WTC11 (cell line): ENCODE measurements at places on chromosomes 6 and 20. TPM values are rescaled to one million over a fixed set of nuclear protein-coding genes. Genes with fewer than 3 reads are reported as not detected.

PXDC1 gene
- total RNA-seq = 3.3 to 4.4 TPM (median 3.9 TPM) in 3 replicates

PNPLA1 gene
- not detected in 3 replicates for total RNA-seq

GPR63 gene
- 7.4 to 7.8 TPM (median 7.8 TPM) in 3 replicates for total RNA-seq

BPIFB2 gene
- 0.09 TPM in 3 replicates for total RNA-seq

KCNQ5 gene
- total RNA-seq = 1.5 to 2.0 TPM (median 1.7 TPM) in 3 replicates

PEX7 gene
- 9.8 to 12.1 TPM (median 11.8 TPM) in 3 replicates for total RNA-seq

SOX18 gene
- 0.73 to 0.81 TPM (median 0.80 TPM) in 3 replicates for total RNA-seq

MED20 gene
- 37.5 to 42.4 TPM (median 38.9 TPM) in 3 replicates for total RNA-seq

ATP5F1E gene
- total RNA-seq = 41.1 to 44.8 TPM (median 43.0 TPM) in 3 replicates

OR2H2 gene
- not detected in 3 replicates for total RNA-seq

COL20A1 gene
- total RNA-seq = 0.55 to 1.3 TPM (median 1.1 TPM) in 3 replicates

TBPL1 gene
- total RNA-seq = 39.8 to 44.0 TPM (median 42.1 TPM) in 3 replicates

PAX1 gene
- total RNA-seq = not detected in 3 replicates

POLR1C gene
- 32.8 to 46.6 TPM (median 34.2 TPM) in 3 replicates for total RNA-seq

WFDC10B gene
- total RNA-seq = 0.42 to 0.62 TPM (median 0.53 TPM) in 3 replicates

GSTA2 gene
- total RNA-seq = 0.14 TPM in 1 of 3 replicates, not detected in the others

SSTR4 gene
- not detected in 3 replicates for total RNA-seq

PAK5 gene
- 0.31 to 0.53 TPM (median 0.48 TPM) in 3 replicates for total RNA-seq

KIF13A gene
- 27.8 to 32.7 TPM (median 27.8 TPM) in 3 replicates for total RNA-seq

TRDN gene
- total RNA-seq = 39.8 to 56.4 TPM (median 56.1 TPM) in 3 replicates

MACROD2 gene
- total RNA-seq = 3.0 to 4.1 TPM (median 3.5 TPM) in 3 replicates

IL20RA gene
- 0.78 to 1.3 TPM (median 1.2 TPM) in 3 replicates for total RNA-seq

CFAP206 gene
- not detected in 3 replicates for total RNA-seq

SENP6 gene
- total RNA-seq = 90.9 to 100 TPM (median 99.4 TPM) in 3 replicates

E2F1 gene
- 34.2 to 44.2 TPM (median 34.5 TPM) in 3 replicates for total RNA-seq

HLA-DQA2 gene
- not detected in 3 replicates for total RNA-seq

NRSN2 gene
- 23.0 to 23.7 TPM (median 23.3 TPM) in 3 replicates for total RNA-seq

SIRPA gene
- 5.9 to 8.9 TPM (median 6.7 TPM) in 3 replicates for total RNA-seq

CRIP3 gene
- 44.7 to 48.9 TPM (median 45.6 TPM) in 3 replicates for total RNA-seq

CST2 gene
- not detected in 3 replicates for total RNA-seq

PRSS16 gene
- 18.5 to 21.1 TPM (median 19.3 TPM) in 3 replicates for total RNA-seq

TBXT gene
- 0.15 to 0.50 TPM (median 0.21 TPM) in 3 replicates for total RNA-seq

ANKS1A gene
- 32.7 to 35.0 TPM (median 32.7 TPM) in 3 replicates for total RNA-seq

PRR18 gene
- 0.16 to 0.52 TPM (median 0.39 TPM) in 3 replicates for total RNA-seq

PRPH2 gene
- total RNA-seq = 1.0 to 1.9 TPM (median 1.6 TPM) in 3 replicates

NHSL1 gene
- 22.9 to 31.1 TPM (median 23.1 TPM) in 3 replicates for total RNA-seq

HTR1B gene
- total RNA-seq = 1.5 to 1.7 TPM (median 1.6 TPM) in 3 replicates

DDX43 gene
- total RNA-seq = 0.39 to 0.68 TPM (median 0.60 TPM) in 3 replicates

VGLL2 gene
- 0.11 TPM in 1 of 3 replicates, not detected in the others for total RNA-seq

ARFGAP1 gene
- 115 to 207 TPM (median 121 TPM) in 3 replicates for total RNA-seq

SLC35B2 gene
- 28.9 to 36.7 TPM (median 30.8 TPM) in 3 replicates for total RNA-seq

LY86 gene
- 0.16 to 0.21 TPM in 2 of 3 replicates, not detected in the other for total RNA-seq

HUS1B gene
- 0.89 to 1.1 TPM (median 0.89 TPM) in 3 replicates for total RNA-seq

CPNE5 gene
- 0.44 to 0.71 TPM (median 0.48 TPM) in 3 replicates for total RNA-seq

PHACTR1 gene
- 13.5 to 15.5 TPM (median 13.6 TPM) in 3 replicates for total RNA-seq

GABRR1 gene
- 0.23 to 0.30 TPM (median 0.24 TPM) in 3 replicates for total RNA-seq

FAM135A gene
- total RNA-seq = 31.7 to 34.1 TPM (median 32.9 TPM) in 3 replicates

SLC17A3 gene
- total RNA-seq = not detected in 3 replicates

DEFB128 gene
- total RNA-seq = not detected in 3 replicates

HSPA12B gene
- 6.3 to 8.5 TPM (median 8.2 TPM) in 3 replicates for total RNA-seq

DLL1 gene
- total RNA-seq = 20.6 to 25.3 TPM (median 20.7 TPM) in 3 replicates

MAS1 gene
- total RNA-seq = 0.53 to 0.68 TPM (median 0.62 TPM) in 3 replicates

PRKN gene
- 0.59 to 1.0 TPM (median 1.0 TPM) in 3 replicates for total RNA-seq

SNPH gene
- 3.5 to 4.4 TPM (median 3.6 TPM) in 3 replicates for total RNA-seq

CDYL gene
- total RNA-seq = 83.2 to 92.0 TPM (median 89.3 TPM) in 3 replicates

NHLRC1 gene
- total RNA-seq = 1.0 to 1.4 TPM (median 1.2 TPM) in 3 replicates

UNC5CL gene
- 3.3 to 4.5 TPM (median 3.6 TPM) in 3 replicates for total RNA-seq

WASF1 gene
- total RNA-seq = 22.3 to 28.9 TPM (median 27.7 TPM) in 3 replicates

PLAGL1 gene
- total RNA-seq = 1.6 to 1.9 TPM (median 1.7 TPM) in 3 replicates

ISM1 gene
- total RNA-seq = 0.52 to 0.85 TPM (median 0.62 TPM) in 3 replicates
